ENCODE measurements at places on chromosomes 4 and X.

- no peak for DNase-seq
Observed at GRCh38 chr4:19262467-19262866, 989.2 kb upstream of the SLIT2 start.

GRCh38 chrX:19721726-19722370 lies 165.6 kb downstream of the SH3KBP1 start:
- DNase-seq: no peak

GRCh38 chr4:52995360-52996030 lies 133.4 kb downstream of the RASL11B start:
- no peak for DNase-seq

DNA sequence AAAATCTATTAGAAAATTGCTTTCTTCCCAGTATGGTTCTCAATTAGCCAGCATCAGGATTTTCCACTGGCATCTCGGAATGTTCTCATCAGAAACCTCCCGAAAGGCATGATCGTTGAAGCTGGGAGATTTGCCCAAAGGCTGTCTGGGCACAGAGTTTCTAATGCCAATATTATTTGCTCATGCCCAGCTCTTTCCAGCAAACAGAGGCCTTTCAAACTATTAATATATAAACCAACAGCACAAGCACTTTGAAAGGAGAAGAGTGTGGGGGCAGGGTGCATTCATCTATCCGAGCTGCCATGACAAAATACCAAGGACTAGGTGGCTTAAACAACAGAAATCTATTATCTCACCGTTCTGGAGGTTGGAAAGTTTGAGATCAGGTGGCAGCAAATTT lies 88.3 kb upstream of the MSX1 start:
- DNase-seq: no peak

DNA sequence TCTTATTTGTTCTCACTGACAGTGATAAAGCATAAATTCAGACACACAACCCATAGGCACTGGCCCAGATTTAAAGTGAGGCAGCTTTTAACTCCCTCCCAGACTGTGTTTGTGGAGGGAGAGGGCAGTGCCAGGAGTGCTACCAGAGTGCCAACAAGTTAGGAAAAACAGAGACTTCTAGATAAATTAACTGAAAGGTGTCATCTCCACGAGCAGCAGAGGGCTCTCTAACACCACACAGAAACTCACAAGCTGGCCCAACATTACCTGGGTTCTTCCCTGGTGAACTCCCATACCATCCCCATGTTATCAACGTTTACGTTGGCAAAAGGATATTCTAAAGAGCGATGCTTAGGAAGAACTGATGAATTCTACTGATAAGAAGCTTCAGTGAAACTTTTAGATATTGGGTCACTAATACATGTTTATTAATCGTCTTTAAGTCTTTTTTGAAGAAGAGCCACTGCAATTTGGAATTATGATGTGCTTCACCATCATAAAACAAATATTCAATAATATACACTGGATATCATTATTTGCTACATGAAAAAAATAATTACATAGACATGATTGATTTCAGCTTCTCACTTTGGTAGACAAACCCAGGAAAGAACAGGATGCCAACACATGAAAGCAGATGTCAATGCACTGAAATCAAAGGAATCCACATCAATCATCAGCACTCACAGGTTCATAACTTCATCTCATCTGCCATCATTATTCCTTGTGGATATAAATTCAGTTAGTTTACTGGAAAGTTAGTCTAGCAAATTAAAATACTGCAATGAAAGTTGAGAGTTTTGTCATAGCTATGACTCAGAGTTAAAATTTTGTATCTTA lies 121.2 kb upstream of the NAP1L5 start:
- peak; percentile 82 for DNase-seq

DNA sequence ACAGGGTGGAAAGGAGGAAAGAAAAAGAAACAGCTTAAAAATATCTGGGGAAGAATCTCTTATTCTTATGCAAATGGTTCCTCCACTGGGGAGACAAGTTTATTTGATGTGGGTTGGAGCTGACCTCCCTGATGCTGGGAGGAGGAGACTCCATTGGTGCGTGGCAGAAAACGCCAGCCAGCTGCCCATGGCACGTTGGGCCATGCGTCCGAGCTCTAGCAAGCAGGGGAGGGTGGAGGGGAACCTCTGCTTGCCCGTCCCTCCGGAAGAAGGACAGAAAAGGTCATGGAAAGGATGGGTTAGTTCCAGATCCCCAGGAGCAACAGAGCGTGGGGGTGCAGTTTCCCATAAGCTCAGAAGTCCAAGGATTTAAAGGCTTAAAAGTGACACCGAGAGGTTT lies 210.4 kb downstream of the KLHL4 start:
- no peak for DNase-seq

DNA sequence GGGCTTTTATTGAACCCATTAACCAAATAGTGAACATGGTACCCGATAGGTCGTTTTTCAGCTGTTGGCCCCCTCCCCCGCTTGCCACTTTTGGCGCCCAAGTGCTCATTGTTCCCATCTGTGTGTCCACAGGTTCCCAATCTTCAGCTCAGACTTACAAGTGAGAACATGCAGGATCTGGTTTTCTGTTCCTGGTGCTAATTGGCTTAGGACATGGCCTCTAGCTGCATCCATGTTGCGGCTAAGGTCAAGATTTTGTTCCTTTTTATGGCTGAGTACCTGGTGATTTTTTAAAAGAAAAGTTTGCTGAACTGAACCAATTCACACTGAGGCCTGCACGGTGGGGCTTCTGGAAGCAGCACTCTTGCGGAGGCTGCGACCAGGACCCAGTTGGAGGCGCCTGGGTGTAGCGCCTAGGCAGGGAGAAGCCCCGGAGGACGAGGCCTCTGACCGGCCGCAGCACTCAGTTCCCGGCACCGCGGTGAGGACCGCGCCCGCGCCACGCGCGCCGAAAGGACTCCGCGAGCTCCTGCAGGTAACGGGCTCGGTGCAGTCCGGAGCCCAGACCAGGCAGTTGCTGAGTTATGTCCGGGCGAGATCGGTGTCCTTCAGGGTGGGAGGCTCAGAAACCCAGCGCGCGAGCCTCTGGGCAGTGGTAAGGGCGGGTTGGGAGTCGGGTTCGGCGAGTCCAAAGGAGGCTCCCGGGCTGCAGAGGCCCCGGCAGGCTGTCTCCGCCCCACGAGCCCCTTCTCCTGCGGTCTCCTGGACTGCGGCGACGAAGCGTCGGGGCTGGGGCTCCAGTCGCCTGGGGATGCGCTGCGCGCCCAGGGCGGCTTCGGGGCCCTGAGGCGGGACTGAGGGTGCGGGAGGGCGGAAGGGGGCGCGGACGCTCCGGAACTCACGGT lies 15.8 kb upstream of the SLC25A4 start:
- DNase-seq: peak; percentile 29

GRCh38 chr4:90875791-90876190 lies 748.6 kb downstream of the CCSER1 start:
- DNase-seq: no peak

- peak; percentile 69 for DNase-seq
Observed at GRCh38 chrX:136708348-136708747, 60.4 kb downstream of the CD40LG start.

DNA sequence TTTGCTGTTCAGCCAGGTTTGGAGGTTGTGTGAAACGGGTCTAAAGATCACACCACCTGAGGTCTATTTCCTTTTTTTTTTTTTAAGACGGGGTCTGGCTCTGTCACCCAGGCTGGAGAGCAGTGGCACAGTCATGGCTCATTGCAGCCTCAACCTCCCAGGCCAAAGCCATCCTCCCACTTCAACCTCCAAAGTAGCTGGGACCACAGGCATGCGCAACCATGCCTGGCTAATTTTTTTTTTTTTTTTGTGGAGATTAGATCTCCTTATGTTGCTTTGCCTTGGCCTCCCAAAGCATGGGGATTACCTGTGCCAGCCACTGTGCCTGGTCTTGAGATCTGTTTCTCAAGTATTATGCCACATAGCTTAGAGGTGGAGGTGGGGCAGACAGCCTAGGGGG lies 49.2 kb upstream of the ELOVL6 start:
- DNase-seq: no peak

GRCh38 chr4:24720436-24720835 lies 74.9 kb upstream of the SOD3 start:
- DNase-seq: no peak
